ENCODE measurements at places on chromosomes 4 and X. TPM values are rescaled to one million over a fixed set of nuclear protein-coding genes. Genes with fewer than 3 reads are reported as not detected.

DNA sequence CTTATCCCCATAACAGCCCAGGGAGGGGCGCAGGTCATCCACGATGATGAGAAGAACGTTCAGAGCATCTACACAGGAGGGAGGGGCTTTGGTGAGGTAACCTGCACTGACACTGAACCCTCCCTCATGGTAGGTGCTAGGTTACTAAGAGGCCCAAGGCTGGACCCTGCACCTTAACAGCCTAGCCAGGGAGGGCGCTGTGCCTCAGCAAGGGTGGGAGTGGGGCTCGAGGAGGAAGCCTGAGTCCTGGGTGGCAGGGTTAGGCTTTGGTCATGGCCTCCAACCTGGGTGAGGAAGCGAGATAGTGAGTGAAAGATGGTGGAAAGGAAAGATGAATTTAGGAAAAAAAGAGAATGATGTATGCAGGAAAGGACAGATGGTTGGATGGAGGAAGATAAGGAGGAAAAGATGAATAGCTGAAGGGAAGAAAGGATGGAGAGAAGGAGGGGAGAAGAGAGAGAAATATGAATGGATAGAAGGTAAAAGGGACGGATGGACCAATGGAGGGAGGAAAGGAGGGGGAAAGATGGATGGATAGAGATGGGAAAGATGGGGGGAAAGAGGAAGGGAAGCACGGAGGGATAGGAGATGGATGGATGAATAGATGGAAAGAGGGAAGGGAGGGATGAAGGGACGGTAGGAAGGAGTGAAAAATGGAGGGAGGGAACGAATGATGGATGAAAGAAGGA is 736 bp downstream of the IDS start:
- no peak for DNase-seq

DNA sequence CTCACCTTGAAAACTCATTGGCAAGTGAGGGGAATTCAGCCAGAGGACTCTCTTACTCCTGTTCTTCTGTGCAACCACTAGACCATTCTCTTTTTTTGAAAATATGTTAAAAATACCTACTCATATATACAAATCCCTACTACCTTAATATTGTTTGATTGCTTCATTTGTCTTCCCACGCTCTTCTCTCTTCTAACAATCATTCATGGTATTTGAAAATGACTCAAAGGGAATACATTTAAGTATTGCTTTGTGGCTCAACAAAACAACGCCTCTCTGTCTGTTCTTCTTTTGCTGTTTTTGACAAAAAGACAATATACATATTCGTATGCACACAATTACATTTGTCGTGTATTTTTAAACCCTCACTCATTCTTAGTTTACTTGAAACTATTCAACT is 589.4 kb downstream of the ANKRD50 start:
- no peak for DNase-seq

ANTXR2 gene
- 18.2 TPM for total RNA-seq

CLIC2 gene
- total RNA-seq, result 6.2 TPM

DNA sequence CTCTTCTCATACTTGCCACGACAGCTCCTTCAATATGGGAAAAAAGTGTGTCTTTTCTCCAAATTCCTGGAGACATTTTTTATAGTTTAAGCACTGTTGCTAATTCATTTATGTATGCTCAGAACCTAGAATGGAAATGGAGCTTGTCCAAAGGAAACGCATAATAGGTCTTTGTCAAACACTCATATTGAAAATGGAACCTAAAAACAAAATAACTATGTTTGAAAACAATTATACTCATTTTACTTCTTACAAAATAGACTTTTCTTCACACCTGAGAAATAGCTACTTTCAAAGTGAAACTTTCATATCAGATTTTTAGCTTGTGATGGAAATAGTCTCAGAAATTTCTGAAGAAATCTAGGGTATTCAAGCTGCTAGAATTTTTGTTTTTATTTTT is 529.7 kb upstream of the BOD1L1 start:
- no peak for DNase-seq

DNA sequence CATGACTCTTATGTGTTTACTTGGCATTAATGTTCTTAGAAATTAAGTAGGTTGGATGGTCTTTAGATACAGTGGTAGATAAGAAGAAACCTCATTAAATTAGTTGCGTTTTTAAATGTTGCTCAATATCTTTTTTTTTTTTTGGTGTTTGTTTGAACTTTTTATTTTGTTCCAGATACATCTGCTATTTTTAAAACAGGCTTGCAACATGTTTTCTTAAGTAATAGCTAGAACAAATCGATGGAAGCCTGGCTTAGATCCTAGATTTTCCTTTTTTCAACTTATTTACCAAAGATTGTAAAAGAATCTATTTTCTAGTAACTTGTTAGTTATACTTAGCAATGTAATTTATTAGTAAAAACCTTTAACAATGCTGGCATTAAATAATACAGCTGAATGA is 9.3 kb downstream of the CNKSR2 start:
- no peak for DNase-seq

DNA sequence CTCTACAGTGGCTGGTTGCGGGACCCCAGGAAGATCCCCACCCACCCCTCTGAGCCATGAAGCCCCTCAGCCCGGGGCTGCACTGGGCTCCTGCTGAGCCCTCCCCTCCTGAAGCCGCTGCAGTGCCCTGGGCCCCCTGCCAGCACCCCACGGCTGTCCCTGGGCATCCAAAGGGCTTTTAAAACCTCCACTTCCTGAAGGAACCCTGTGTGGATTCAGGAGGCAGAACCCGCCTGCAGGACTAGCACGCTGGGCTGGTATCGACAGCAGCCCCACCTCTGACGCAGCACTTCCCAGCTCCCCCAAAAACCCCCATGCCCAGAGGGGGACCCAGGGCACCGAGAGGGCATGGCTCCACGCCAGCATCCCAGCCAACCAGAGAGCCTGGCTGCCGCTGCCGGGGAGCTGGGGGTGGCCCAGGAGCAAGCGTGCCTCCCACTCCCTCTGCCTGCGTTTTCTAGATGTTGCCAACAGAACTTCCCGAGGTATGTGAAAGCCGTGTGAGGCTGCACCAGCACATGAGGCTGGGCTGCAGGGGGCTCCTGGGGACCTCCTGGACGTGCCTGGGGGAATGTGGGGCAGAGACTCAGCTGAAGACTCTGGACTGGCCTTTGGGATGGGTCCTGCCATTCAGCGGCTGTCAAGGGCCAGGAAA is 6.3 kb downstream of the MXD4 start:
- DNase-seq, result peak; percentile 64

DNA sequence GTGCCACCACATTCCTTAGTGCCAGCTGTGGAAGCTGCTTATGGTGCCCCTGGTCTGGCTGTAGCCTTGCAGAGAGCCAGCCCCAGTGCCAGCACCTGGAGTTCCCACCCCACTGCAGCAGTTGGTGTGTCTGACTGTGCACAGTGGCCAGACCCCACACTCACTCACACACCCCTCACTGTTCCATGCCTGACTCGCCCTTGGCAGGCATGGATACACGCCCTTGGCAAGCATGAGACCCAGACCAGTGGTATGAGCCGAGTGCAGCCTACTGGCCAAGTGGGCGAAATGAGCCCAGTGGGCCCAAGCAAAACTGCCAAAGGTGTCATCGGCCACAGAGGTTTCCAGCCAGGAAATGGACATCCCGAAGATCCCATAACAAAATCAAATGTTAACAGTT is 27.4 kb downstream of the NAA11 start:
- DNase-seq, result no peak

GRCh38 chr4:2937986-2938385 is 25.2 kb downstream of the NOP14 start:
- DNase-seq, result no peak

- no peak for DNase-seq
Measured at GRCh38 chrX:40267334-40268187, 169.8 kb upstream of the BCOR start.

GRCh38 chr4:21077967-21078366 is 377.7 kb downstream of the PACRGL start:
- DNase-seq, result no peak

DNA sequence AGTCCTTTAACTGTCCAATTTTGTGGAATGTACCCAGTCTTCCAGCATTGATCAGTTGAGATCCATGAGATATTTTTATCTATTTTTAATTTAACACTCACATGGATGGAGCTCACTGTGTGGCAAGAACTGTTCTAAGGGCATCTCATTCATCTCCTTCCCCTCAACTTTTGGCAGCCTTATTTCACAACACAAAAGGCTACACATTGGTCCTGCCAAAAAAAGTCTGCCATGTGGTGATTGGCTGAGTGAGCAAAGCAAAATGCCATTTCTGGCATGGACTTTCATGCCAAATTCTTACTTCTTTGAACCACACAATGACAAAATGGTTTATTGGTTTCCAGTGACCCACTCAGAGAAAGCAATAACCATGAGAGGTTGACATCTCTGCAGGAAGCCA is 171.6 kb upstream of the MAP3K15 start:
- DNase-seq, result no peak

DNA sequence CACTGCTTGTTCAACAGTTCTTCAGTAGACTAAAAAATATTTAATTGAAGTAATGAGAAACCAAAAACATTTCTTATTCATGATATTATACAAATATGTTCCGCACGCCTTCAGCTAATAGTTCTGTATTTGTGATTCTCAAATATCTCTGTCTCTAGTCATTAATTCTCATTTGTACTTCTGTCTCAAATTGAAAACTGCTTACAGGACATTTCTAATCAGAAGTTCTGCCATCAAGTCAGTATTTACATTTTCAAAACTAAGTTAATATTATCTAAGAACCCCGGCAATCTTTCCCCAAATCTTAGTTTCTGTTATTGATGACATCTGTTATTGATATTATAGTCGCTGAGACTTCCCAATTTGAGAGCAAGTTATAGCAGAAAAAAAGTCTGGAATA is 78.6 kb upstream of the PGRMC2 start:
- DNase-seq, result no peak

DNA sequence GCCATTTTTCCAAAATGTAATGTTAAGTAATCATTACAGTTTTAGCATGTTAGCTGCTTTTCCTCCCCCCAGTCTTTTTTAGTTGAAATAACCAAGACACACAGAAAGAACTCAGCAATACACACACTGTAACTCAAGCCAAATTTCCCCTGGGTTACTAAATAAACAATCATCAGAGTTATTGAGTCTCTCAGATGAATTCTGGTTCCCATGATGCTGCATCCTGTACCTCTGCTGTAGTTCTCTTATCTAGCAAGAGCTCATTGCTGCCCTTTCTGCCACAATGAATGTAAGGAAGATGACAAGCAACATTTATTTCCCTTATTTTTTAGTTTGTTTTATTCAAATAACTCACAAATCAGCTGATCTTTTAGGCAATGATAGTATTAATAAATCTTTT is 185.1 kb downstream of the ARHGAP6 start:
- DNase-seq, result no peak

MMAA gene
- total RNA-seq, result 13.3 TPM

- no peak for DNase-seq
Measured at GRCh38 chrX:106611317-106611678, 480 bp upstream of the RADX start.

All from psoas muscle (tissue), 8 donors.